Left lung (tissue), 14 donors: ENCODE measurements at places on chromosomes 12 and 14. TPM values are rescaled to one million over a fixed set of nuclear protein-coding genes. Genes with fewer than 3 reads are reported as not detected.
A peak's percentile ranks its signal among the peaks of the same experiment; 100 is the strongest.

- no peak for DNase-seq
These were observed 71.1 kb downstream of the PTPRR start for GRCh38 chr12:70849265-70849960.

GRCh38 chr14:69632164-69632563 lies 20.8 kb downstream of the SUSD6 start:
- DNase-seq = no peak

GRCh38 chr14:56753396-56753795 lies 56.9 kb downstream of the OTX2 start:
- no peak for DNase-seq

- DNase-seq = no peak
These were observed 960.3 kb upstream of the TMEM132C start for GRCh38 chr12:127306604-127307215.

- no peak for DNase-seq
These were observed 369.9 kb upstream of the PDE3A start for GRCh38 chr12:19998411-19998810.

DNA sequence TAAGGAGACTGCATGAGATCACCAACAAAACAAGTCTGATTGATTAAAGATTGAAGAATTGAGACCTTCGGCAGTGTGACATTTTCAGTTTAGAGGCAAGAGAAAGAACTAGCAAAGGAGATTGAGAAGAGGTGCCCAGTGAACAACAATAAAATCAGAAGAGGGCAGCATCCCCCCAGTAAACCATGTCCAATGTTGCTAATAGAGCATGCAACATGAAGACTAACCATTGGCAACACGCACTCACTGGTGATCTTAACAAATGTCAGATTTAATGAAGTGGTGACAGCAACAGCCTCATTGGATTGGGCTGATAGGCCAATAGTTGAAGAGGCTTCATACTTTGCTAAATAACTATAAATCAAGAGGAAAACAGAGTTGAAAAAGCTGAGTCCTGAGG lies 20.7 kb upstream of the TAS2R14 start:
- no peak for DNase-seq

DNA sequence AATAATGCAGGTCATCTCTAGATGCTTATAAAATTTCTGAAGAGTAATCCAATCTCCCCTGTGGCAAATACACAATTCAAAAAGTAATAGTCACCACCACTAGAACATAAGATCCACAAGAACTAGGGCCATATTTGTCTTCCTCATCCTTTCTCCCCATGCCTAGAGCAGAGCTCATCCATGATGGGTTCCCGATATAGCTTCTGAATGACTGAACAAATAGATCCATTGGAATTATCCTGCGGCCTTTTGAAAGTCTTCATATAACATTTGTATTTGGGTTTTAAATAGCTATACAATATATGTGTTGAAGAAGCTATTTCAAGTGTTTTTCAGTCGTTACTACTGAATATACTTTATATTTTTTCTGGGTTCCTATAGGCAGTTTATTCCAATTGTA lies 5.7 kb downstream of the DCN start:
- no peak for DNase-seq

GRCh38 chr12:93483151-93483807 lies 16.0 kb downstream of the MRPL42 start:
- DNase-seq = no peak

GRCh38 chr14:99968191-99968920 lies 96.9 kb upstream of the EVL start:
- peak; percentile 38 for DNase-seq

KCNA5 gene
- 1.0 TPM for polyA plus RNA-seq

HOXC6 gene
- 2.2 TPM for polyA plus RNA-seq

ITGB7 gene
- 1.1 TPM for polyA plus RNA-seq

VRTN gene
- polyA plus RNA-seq = not detected

TMEM260 gene
- 30.5 TPM for polyA plus RNA-seq

PLEKHD1 gene
- 0.18 TPM for polyA plus RNA-seq
